ENCODE measurements at places on chromosomes 13 and 19.

DNA sequence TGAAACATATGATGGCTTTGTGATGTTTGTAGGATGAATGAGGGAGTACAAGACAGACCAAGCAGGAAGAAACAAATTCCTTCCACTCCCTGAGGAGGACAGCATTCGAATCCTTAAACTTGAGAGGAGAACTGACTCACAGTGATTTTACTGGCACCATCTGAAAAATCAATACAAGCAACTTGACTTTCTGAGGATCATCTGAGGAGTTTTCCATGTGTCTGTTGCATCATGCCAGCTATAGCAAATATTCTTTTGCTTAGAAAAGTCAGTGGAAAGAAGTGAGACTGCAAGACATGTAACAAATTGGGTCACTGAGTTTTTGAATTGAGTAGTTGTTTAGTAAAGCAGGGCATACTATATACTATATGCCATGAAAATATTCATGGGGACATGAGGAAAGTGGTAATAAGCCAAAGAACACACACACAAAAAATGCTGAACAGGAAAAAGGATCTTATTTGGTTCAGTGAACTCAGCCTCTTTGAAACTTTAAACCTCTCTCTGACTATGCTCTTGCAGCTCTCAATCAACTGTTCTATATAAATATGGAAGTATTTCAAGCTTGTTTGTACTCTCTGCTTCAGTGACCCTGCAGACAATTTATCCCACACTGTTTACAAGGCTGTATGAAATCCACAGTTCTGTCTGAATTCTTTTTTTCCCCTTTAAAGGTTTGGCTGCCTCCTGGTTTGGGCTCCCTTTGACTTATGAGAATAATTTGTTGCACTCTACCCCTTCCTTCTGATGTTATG, 35.5 kb downstream of the SERTM1 start:
- no peak for DNase-seq

- no peak for DNase-seq
These were observed 1700.1 kb upstream of the PRR20A start for GRCh38 chr13:55440465-55441085.

DNA sequence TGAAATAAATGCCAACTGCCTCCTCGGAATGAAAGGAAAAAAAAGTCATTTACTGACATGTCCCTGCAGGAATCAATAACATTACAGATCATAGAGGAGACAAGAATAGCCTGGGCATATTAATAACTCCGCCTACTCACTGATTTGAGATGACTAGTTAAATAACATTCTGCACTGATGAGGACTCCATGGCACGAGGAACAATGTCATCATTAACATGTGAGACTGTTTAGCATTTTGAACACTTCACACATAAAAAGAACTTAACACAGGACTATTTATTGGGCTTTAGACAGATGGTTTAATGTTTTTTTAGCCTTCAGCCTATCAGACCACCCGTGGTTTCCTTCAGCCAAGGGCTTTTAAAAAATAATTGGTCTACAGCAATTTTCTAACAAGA, 170.1 kb downstream of the OLFM4 start:
- no peak for DNase-seq

DNA sequence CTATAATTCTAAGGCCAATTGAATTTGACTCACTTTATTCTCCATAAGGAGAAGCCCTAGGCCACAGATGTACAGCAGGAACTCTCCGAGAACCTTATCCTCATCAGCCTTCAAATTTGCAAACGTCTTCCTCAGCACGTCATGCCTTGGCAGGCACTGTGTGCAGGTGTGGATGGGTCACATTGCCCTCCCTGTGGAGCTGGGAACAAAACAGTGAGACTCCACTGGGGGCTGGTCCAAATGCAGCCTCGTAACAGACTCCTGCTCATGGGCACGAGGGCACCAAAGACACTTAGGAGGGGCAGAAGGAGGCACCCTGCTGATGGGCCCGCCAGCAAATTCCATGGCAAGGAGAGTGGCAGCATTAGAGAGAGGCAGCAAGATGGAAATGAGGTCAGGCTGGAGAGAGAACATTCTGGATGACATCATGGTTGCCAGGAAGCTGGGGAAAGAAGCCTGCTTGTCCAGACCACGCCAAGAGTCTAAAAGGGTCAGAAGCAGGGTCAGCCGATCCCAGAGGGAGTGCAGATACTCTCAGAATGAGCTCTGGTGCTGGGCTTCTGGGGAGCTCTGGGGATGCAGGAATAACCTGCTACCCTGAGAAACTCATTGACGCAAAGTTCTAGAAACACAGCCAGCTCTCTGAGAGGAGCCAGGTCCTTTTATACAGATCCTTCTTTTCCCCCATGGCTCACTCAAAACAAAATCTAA, 242.2 kb downstream of the B3GLCT start:
- DNase-seq, result no peak

DNA sequence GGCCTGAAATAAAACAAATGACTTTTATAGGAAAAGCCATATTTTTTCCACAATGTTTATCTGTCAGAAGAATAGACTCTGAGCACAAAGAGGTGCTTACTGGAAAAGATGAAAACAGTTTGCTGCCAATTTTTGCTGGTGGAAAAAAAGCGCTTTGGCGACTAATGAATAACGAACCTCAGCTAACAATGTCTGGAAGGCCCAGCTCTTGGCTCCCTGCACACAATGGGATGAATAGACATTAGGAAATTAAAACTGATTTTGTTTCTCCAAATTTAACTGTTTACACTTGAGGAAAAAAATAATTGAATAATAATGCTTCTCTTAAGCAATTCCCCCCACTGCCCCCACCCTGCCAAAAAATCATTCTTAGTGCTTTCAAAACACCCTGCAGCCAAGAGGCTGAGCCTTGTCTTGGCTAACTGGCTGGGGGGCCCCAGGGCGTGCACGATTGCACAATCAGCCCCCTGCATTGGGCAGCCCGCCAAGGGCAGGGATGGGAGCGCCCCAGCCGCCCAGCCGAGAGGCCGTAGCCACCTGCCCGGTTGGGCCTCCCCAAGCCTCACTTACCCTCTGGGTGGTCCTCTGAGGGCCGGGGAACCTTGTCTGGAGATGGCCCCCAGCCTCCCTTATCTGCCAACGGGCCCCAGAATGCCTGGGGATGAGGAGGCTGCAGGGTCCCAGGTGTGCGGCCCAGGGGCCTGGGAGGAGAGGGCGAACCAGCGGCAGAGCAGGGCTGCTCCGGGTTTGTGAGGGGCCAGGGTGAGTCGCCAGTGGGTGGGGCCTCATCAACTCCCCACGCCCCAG, 16.8 kb downstream of the CEBPG start:
- DNase-seq, result no peak

DNA sequence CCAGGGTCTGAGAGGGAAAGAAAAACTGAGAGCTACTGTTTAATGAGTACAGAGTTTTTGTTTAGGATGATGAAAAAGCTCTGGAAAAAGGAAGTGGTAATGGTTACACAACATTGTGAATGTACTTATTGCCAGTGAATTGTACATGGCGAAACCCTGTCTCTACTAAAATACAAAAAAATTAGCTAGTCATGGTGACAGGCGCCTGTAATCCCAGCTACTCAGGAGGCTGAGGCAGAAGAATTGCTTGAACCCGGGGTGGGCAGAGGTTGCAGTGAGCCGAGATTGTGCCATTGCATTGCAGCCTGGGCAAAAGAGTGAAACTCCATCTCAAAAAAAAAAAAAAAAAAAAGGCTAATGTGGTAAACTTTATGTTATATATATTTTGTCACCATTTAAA, 96.3 kb downstream of the VWA8 start:
- DNase-seq, result no peak

All from hepatocyte (in vitro differentiated cells).